ENCODE measurements at places on chromosomes 4 and X.
A peak's percentile ranks its signal among the peaks of the same experiment; 100 is the strongest.

DNA sequence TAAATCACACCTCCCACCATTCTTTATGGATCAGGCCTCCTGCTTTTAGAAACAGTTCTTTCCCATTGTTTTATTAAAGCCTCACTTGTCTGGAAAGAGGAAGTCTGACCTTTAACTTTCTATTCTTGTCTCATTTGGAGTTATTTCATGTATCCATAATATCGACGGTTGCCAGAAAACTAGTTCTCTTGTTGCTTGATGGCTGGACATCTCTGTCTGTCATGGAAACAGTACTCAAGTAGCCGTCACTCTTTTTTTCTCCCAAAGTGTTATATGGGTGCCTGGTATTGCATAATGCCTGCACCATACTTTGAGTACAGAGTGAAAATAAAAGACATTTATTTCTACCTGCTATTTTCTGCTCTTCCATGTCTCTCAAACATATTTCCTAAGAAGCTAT, 61.4 kb downstream of the PHEX start:
- no peak for ATAC-seq

DNA sequence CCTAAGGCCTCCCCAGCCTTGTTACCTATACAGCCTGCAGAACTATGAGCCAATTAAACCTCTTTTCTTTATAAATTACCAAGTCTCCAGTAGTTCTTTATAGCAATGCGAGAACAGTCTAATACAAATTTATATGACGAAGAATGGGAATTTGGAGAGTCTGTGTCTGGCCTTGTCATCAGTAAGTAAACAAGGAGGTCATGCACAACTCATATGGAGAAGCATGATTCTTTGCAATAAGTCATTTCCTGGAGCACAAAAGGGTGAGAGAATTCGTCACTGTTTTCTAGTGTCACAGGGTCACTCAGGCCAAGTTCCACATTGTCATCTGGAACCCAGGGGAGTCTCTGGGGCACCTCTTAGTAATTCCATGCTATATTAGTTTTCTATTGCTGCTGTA, 49.0 kb upstream of the HS6ST2 start:
- ATAC-seq, result no peak

DNA sequence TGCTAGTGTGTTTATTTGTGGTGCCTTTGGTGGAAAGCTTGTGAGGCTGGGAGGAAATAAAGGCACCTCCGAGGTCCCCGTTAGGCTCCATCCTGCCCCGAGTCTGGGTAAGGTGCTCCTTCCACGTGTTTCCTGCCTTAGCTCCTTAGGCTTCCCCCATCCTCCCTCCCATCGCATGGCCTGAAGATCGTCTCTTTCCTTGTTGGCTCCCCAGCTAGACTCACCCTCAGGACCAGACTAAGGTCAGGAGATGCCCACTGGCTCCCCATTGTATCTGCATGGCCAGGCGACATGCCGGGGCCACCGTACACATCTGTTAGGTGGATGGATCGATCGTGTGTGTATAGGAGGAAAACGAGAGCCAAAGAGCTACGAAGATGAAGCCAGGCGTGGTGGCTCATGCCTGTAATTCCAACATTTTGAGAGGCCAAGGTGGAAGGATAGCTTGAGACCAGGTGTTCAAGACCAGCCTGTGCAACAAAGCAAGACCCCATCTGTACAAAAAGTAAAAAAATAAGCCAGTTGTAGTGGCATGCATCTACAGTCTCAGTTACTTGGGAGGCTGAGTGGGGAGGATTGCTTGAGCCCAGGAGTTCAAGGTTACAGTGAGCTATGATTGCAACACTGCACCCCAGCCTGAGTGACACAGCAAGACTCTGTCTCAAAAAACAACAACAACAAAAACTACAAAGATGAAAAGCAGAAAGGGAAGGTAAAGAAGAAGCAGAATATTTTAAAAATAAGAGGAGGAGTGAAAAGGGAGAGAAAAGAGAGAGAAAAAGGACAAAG, 53.7 kb downstream of the SEPSECS start:
- ATAC-seq, result no peak

DNA sequence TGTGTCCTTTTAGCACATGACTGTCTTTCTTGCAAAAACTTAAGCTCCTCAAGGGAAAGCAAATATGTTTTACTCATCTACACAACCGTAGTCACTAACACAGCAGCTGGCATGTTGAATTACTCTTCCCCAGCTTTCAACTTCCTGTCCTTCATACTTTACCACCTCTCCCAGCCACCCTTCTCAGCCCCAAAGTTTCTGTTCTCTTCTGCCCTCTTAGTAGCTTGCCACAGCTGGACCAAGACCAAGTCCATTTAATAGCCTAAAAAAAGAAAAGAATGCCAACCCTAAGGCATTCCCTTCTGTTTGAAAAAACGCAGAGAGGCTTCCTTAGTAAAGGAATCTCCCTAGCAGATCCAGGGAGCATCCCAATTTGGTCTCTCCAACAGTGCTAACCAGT, 36.8 kb downstream of the SRPX2 start:
- ATAC-seq, result no peak

DNA sequence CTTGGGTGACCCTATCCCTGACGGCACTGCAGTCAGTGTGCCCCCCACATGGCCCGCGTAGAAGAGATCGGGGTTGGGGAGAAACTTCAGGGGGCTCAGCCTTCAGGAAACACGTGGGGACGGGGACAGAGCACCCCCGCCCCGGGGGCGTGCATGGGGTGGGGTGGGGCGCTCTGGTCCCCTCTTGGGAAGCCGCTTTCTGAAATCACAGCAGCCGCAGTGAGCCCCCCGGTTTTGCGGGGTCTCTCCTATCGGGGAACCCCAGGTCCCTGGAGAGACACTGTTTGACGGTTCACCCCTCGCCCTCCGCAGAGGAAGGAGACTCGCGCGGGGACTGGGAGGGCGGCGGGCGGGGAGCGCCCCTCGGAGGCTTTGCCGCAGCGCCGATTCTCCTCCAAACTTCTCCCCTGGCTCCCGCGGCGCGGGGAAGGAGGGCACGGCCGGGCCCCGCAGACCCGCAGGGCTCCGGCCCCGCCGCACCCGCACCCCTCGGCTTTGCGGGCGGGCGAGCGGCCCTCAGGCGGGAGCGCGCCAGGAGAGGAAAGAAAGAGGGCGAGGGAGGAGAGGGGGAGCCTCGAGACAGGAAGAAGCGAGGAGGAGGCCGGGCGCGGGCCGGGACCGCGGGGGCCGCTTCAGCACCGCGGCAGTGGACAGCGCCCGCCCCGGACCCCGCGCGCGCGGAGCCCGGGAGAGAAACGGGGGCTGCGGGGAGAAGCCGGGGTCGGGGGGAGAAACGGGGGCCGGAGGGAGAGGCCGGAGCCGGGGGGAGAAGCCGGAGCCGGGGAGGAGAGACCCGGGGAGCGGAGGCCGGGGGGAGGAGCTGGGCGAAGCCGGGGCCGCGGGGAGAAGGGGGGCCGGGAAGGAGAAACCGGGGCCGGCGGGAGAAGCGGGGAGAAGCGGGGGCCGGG, 612 bp downstream of the CPLX1 start:
- ATAC-seq, result peak; percentile 47
